Uterus (tissue), 4 donors: ENCODE measurements at places on chromosomes 5 and 9.

DNA sequence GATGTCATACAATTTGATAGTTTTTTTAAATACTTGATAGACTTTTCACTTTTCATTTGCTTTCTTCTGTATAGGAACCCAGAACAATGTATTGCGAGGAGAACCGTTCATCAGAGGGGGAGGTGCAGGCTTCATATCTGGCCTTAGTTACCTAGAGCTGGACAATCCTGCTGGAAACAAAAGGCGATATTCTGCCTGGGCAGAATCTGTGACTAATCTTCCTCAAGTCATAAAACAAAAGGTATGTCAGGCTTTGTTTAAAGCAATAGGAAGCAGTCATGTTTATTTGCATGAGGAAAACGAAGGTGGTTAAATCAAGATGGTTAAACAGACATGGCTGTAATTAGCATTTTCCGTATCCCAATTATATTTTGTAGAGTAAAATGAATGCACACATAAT is 46.0 kb downstream of the C7 start:
- no peak for DNase-seq

GRCh38 chr5:98454407-98454806 is 319.1 kb upstream of the RGMB start:
- no peak for DNase-seq

DNA sequence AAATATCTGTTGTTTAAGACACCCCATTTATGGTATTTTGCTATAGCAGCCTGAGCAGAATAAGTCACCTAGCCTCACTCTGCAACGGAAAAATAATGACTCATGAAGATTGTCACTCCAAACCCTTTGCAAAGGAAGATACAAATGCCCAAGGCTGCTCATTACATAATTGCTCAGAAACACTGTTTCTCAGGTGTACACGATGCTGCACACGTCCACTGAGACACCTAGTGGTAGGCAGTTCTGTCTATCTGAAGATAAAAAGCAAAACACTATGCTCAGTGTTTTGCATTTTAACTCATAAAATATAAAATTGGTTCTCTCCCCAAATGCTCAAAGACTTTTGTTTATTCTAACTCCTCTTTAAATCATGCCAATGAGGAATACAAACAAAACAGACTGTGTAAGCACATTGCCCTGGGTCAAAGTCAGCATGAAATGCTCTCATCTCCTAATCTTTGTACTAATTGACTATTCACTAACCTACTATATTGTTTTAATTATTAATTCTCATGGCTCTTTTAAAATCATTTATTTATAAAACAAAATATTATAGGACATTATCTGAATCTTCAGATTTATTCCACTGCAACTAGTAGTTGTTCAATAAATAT is 7.7 kb upstream of the TSLP start:
- no peak for DNase-seq

DNA sequence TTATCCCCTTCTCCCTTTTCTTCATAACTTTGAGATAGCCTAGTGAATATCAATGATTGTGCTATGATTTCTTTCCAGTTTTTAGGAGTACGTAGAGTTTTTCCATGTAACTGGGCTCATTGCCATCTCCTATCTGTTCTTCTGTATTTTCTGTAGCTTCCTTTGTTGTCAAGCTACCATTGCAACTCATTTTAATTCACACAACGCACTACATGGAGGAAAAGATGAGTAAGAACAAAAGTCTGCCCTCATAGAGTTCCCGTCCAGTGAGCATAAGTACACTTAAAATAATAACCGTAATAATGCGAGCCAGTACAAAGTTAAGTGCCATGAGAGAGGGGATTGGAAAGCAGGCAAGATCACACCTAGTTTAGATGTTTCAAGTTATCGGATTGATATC is 177.7 kb downstream of the PAM start:
- DNase-seq = no peak

DNA sequence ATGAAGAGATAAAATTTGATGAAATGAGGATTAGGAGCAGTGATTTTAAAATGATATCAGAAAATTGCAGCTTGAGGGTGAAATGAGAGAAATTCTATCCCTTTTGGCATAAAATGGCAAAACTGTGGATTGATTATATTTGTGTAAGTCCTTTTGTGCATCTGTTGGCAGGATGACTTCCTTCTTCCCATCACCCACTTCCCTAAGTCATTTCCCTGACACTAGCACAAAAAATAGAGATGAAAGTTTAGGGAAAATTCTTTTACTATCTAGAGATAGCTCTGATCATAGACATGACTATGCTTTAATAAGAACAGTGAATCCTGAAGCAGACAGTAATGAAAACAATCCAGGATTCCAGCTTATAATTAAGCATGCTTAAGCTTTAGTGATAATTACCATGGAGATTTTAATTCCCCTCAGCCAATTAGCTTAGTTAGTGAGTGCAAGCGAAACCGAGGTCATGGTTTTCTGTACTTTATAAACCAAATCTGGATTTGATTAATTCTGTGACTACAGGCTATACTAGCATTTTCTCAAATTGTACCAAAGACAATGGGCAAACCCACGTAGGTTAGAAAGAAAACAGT is 163.6 kb upstream of the TARS1 start:
- DNase-seq = no peak

DNA sequence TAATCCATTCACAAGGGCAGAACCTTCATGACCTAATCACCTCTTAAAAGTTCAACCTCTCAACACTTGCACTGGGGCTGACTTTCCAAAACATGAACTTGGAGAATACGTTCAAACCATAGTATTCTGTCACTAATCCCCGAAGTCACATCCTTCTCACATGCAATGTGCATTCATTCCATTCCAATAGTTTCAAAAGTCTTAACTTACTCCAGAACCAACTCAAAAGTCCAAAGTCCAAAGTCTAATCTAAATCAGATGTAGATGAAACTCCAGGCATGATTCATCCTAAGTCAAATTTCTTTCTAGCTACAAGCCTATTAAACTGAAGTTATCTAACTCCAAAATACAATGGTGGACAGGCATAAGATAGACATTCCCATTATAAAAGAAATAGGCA is 21.7 kb upstream of the ADAMTSL1 start:
- DNase-seq = no peak

DNA sequence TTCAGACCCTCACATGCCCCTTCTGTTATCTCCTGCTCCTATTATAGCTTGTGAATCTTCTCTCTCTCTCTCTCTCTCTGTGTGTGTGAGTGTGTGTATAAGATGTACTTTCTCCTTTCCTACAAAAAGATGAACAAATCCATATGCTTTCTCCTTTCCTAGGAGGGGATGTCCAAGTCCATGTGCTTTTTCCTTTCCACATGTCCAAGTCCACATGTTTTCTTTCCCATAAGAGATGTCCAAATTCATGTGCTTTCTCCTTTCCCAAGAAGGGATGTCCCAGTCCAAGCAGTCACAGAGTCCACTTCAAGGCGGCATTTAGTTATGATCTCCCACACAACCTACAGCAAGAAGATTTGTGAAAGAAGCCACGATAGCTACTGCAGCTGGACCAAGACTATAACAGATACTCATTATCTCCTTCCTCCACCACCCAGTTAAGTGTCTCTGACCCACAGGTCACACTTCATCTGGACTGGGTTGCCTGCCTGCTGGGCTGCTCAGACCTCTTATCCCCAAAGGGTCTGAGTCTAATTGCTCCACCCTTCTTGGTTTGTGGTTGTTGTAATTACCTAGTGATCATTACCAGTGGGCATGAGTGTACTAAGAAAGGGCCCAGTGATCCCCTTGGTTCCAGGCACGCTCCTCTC is 18.4 kb upstream of the FOXI1 start:
- DNase-seq = no peak

DNA sequence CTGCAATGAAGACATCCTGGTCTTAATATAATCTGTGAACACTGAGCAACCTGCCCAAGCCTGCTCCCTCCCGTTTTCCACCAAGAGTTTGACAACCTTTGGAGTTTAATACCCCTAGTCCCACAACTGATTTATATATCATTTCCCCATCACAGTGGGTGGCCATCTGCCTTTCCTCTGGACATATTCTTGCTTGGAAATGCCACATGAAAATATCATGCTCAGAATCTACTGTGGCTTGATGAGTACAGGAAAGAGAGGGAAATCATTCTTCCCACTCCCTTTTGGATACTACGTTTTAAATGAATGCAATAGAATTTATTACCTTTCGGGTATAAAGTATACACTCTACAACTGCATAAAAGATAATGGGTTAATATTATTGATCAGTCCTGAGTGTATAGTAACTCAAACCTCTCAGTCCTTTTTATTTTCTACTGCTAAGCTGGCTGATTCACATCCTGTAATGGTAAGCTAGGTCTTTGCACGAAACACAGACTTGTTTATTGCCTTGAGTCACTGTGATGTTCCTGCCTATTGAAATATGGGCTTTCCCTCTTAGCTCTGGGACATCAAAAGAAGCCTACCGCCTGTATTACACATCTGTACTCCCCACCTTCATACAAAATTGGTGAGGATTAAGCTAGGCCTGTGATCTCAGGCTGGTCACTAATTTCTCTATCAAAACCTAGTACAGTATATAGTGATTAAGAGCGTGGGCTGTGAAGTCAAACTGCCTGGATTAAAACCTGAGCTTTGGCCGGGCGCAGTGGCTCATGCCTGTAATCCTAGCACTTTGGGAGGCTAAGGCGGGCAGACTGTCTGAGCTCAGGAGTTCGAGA is 67.6 kb upstream of the NR5A1 start:
- DNase-seq = no peak
